ENCODE measurements at places on chromosomes 11 and 22.
A peak's percentile ranks its signal among the peaks of the same experiment; 100 is the strongest.

GRCh38 chr11:101195294-101195693, 65.7 kb upstream of the PGR start:
- DNase-seq = no peak

- DNase-seq = no peak
Measured at GRCh38 chr22:20198557-20199319, 47.9 kb upstream of the CCDC188 start.

DNA sequence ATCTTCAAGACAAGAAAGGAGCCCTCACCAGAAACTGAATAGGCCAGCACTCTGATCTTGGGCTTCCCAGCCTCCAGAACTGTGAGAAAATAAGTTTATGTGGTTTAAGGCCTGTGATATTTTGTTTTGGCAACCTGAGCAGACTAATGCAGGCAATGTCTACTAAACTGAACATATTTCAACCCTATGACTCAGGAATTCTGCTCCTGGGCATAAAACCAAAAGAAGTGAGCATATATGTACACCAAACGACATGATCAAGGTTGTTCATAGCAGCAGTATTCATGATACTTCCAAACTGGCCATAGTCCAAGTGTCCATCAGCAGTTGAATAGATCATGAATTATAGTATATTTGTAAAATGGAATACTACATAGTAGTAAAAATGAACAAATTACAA, 29.0 kb downstream of the CSNK2A3 start:
- DNase-seq = no peak

DNA sequence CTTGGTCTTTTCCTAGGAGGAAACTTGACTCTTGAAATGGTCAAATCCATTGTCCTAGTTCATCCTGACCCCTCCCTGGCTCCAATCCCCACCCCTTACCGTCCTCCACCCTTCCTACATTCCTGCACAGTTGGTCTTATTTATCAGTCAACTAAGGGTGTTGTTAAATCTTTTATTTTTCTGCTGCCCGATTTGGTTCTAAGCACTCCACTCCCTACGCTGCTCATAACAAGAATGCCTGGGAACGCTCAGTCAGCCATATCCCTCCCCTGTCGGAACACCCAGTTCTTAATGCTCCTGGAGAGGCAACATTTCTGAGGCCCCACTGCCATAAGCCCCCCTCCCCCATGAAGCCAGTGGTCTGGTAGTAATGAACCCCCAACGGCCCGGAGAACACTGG, 9.7 kb downstream of the EHF start:
- DNase-seq = no peak

DNA sequence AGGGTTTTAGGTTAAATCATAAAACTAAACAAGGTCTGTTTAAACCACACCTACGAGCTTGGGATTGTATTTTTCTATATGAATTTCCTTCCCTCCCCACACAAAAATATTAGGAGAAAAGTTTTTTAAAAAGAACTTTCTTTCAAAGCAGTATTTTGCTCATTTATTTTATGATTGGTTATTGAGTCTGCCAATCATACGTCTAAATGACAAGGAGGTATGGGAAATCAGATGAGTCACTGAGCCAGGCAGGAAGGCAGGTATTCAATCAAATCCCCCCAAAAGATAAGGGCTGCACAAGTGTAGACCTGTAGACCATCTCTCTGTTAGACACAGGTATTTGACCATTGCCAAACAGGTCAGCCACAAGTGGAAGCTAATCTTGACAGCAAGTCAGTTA, 440.1 kb upstream of the CCDC90B start:
- no peak for DNase-seq

- DNase-seq = no peak
Measured at GRCh38 chr11:29343465-29344333, 673.1 kb downstream of the KCNA4 start.

DNA sequence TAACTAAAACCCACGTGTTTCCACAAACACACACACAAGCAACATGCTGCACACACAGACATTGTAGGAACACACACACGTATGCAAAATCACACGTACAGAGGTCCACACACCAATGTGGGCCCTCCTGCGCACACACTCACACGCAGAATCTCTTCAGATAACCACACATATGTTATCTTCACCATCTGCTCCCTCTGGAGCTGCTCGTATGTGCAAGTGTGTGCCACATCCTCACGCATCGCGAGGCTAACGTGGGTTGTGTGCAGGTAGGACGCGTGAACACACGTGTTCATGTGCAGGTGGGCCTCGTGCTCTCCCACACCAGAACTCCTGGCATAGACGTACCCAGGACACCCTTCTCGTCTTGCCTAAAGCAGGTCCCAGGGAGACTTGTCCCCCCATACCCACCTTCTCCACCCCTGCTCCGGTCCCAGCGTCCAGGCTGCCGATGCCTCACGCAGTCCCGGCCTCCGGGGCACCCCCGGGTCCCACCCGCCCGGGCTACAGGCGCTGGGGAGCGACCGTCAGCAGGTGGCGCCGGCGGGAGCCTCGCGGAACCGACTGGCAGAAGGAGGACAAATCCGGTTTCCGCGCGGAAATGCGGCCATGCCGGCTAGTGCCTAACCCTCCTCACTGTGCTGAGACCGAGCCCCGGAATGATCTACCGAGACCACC, 10.3 kb upstream of the IGSF9B start:
- peak; percentile 54 for DNase-seq

- no peak for DNase-seq
Measured at GRCh38 chr11:115929618-115930129, 425.5 kb upstream of the CADM1 start.

GRCh38 chr22:38137876-38138687, 27.6 kb upstream of the BAIAP2L2 start:
- no peak for DNase-seq

DNA sequence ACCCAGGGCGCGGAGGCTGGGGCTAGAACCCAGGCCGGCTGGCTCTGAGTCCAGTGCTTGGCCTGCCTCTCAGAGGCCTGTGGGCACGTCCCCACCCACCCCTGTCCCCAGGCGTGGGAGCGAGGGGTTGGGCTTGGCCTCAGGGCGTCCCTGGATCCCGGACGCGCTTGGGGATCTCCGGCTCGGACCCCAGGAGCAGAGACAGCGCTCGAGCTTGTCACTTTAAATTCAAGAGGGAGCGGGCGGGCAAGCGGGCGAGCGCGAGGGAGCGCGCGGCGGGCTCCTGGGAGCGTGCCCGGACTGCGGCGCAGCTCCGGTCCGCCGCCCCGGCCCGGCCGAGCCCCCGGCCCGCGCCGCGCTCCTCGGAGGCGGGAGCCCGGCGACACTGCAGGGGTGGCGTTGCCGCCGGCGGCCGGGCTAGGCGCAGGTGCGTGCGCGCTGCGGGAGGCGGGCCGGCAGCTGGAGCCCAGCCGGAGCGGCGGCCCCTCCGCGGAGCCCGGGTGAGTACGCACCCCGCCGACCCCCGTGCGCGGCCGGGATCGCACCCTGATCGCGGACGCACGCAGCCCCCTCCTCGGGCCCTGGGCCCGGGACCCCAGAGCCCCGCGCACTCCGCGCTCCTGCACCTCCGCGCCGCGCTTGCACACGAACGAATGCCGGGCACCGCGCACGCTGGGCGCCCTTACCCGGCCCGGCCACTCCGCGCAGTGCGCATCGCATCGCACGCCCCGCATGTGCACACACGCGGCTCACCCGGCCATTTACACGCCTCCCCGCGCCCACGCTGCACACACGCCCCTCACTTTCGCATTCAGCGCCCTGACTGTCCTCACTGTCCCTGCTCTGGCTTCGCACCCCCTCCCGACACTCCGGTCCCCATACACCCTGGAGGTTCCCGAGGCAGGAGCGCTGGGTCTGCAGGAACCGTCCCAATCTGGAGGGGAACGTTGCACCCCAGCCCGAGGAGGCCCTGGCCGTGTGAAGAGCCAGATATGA, at the start of gene SYT12:
TSS of gene SYT12 (plus strand) at position 174 of the 996 bp plus-strand sequence. CDS start 7,011 bp downstream, outside the sequence.
- DNase-seq = peak; percentile 16

- no peak for DNase-seq
Measured at GRCh38 chr11:95138448-95138847, 48.8 kb downstream of the ENDOD1 start.

DNA sequence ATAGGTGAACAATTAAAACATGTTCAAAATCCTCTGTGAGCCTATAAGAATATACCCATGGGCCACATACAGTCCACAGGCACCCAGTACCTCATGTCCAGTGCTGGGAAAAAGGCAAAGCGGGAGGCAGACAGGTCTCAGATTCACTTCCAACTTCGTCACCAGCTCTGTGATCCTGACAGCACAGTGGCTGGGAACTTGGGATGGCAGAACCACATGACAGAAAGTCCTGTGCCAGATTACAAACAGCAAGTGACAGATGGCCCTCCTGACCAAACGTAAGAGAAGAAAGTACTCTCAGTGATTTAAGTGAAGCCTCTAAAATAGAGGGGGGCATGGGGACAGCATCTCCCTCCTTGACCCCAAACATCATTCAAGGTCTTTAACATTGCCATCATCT, 5.8 kb downstream of the SLC1A2 start:
- DNase-seq = no peak

All from activated CD4-positive, alpha-beta T cell treated with anti-CD3 and anti-CD28 coated beads for 4 hours (primary cell).